COR-L47 (cell line): ENCODE measurements at places on chromosomes 3 and 15.

- peak; percentile 68 for DNase-seq
Measured at GRCh38 chr3:128343287-128344051, 123.2 kb downstream of the DNAJB8 start.

DNA sequence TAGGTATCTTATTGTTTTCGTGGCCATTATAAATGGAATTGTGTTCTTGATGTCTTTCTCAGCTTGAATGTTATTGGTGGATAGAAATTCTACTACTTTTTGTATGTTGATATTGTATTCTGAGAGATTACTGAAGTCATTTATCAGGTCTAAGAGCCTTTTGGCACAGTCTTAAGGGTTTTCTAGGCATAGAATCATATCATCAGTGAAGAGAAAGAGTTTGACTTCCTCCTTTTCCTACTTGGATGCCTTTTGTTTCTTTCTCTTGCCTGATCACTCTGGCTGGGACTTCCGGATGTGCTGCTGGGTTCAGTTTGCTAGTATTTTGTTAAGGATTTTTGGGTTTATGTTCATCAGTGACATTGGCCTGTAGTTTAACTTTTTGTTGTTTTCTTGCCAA lies 527.1 kb downstream of the GRM7 start:
- no peak for DNase-seq

DNA sequence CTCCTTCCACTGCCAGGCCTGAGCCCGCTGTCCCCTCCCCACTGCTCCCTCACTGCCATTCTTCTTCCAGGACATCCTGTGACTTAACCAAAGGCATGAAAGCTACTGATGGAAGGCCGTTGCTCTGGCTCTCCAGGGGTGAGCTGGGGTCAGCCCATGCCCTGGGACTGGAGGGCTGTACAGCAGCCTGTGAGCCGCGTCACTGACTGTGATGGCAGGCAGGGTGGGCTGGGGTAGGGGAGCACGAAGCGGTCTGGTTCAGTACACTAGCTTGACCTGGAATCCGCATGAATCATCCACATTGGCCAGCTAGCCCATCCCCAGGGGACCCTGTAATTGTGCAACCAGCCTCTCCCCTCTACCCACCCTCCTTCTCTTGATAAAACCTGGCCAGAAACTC lies 30.8 kb downstream of the CORO2B start:
- no peak for DNase-seq

GRCh38 chr15:24772686-24773373 lies 97.3 kb downstream of the NPAP1 start:
- peak; percentile 4 for DNase-seq

- no peak for DNase-seq
Measured at GRCh38 chr15:42444415-42445063, 46.4 kb downstream of the ZNF106 start.

DNA sequence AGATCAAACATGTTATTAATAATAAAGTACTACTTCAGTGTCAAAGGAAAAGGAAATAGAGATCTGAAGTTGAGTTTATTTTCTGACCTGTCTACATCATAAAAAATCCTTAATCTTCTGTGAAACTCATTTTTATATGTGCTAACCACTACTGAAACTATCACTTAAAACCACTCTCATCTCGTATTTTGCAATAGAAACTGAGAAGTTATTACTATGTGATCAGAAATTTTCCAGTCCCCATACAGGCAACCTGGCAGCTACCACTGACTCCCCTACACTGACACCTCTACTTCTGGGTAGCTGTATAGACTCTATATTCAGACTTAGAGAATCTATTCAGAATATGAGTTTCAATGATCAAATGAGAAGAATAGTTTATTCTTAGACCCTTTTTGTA lies 8.3 kb downstream of the HDGFL3 start:
- DNase-seq = no peak

DNA sequence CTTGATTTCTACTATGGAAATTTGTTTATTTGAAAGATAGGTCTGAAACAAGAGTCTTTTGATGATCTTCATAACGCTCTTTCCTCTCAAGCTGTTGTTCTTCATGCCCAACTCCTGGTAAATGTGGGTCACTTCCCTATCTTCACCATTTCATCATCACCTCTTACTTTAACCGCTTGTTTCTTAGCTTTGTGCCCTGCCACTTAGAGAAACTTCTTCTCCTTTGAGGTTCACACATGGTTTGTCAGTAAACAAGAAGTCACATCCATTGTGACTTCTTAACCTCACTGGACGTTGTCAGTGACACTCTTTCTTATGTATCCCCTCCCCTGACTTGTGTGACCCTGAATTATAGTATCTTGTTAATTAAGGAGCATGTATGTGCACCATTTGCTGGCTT lies 16.9 kb upstream of the P2RY13 start:
- no peak for DNase-seq

GRCh38 chr3:1783995-1784394 lies 314.7 kb upstream of the CNTN4 start:
- DNase-seq = no peak
